ENCODE measurements at places on chromosomes 3 and 15. TPM values are rescaled to one million over a fixed set of nuclear protein-coding genes. Genes with fewer than 3 reads are reported as not detected.

GOLGA8M gene
- 1.2 TPM for total RNA-seq

DNA sequence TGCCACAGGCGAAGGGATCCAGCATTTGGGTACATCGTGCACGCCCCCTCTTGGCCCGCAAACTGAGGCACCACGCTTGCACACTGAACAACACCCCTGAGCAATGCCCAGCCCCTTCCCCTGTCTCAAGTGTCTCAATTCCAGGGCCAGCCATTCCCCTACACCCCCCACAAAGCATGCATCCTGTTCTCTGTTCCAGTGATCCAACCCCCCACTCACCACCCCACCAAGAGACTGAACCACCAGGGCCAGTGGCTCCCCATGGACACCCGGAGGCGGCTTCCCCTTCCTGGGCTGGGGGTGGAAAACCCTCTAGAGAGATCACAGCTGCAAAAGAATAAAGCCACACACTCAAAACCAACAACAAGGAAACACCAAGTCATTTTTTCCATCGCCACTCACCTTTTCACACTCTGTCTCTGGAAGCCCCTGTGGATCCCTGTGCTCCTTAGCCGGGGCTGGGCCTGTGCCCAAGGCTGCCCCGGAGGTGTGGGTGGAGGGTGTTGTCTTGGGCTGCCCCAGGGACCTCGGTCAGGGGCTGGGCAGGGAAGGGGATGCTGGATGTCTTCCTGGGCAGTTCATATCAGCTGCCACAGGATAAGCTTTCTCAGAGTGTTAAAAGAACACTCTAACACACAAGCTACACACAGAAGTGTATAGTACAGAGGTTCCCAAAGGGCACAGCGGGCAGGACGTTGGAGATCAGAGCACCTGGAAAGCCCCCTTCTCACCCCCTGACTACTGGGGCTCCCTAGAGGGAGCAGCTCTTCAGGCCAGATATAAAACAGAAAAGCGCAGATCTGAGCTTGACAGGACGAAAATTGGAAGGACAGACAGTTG lies 92.5 kb downstream of the CHSY1 start:
- DNase-seq: no peak

DNA sequence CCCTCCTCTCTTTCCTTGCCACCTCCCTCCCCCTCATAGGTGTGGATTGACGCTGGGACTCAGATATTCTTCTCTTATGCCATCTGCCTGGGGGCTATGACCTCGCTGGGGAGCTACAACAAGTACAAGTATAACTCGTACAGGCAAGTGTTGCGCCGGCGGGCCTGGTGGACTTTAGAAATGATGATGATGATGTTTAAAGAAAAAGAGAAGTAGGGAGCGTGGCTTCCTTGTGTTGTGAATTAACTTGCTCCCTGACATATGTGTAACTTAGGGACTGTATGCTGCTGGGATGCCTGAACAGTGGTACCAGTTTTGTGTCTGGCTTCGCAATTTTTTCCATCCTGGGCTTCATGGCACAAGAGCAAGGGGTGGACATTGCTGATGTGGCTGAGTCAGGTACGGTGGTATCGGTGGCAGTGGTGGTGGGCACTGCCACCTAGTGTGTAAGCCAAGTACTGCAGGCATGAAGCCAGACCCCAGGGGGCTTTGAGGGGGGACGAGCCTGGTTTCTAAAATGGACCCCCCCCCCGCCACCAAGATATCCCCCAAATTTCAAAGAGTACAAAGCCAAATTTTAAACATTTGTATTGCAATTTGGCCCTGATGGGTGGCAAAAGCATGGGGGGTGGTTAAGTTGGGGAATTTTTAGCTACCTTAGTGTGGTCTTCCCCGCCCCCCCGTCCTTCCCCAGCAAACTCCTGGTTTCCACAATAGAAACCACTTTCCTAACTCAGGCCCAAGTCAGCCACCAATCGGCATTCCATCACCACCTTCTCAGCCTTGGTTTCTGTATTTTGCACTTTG lies 65.6 kb downstream of the SLC6A6 start:
- no peak for DNase-seq

- DNase-seq: no peak
Measured at GRCh38 chr3:51245867-51246266, 139.2 kb upstream of the MANF start.

DNA sequence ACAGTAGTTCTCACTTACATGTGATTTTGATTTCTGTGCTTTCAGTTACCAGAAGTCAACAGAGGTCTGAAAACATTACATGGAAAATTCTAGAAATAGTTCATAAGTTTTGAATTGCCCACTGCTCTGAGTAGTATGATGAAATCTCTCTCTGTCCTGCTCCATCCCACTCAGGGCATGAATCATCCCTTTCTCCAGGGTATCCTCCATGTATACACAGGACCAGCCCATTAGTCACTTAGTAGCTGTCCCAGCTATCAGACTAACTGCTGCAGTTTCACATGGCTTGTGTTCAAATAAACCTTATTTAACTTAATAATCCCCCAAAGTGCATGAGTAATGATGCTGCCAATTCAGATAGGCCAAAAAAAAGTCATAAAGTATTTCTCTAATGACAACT lies 38.6 kb downstream of the EPHA3 start:
- no peak for DNase-seq

DNA sequence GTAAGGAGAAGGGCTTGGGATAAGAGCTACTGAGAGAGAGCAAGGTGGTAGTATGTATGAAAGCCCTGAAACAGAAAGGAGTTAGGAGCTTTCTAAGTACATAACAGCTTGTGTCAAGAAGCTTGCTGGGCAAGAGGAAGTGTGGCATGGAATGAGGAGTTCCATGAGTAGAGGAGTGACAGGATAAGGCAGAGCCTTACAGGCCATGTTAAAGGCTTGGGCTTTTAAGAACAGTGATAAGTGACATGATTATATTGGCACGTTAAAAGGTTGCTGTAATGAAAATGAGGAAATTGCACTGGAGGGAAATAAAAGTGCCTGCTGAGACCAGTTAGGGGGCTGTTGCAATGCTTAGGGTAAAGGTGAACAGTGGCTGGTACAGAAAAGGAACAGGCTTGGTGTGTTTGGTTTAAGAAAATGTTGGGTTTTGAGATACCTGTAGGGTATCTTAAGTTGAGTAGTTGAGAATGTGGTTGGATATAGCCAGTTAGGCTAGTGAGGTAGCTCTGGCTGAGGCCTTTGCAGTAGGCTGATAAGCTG lies 49.0 kb downstream of the MEF2A start:
- DNase-seq: no peak

GRCh38 chr3:119257654-119258410 lies 17.2 kb upstream of the B4GALT4 start:
- DNase-seq: no peak

DNA sequence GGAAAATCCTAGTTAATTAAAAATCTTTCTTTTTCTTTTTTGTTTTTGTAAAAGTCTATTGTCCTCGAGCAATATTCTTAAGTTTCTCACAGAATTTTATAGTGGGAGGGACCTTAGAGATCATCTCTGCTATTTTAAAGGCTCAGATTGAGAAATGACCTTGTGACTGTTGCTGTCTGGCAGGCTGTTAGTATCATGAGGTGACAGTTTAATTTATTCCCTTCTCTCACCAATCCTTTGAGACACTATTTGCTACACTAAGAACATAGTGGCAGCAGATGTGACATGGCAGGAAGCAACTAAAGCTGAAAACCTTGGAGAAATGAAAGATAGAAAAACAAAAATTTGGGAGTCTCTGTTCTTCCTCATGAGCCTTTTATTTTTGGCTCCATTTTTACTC lies 24.9 kb downstream of the APPL1 start:
- DNase-seq: no peak

Measured in Right ventricle myocardium superior (tissue), 1 donor.